Fibroblast of skin of left quadriceps (primary cell): ENCODE measurements at places on chromosomes 3 and 15.
A peak's percentile ranks its signal among the peaks of the same experiment; 100 is the strongest.

- no peak for DNase-seq
These were observed 8.7 kb downstream of the DLG1 start for GRCh38 chr3:197289726-197290125.

DNA sequence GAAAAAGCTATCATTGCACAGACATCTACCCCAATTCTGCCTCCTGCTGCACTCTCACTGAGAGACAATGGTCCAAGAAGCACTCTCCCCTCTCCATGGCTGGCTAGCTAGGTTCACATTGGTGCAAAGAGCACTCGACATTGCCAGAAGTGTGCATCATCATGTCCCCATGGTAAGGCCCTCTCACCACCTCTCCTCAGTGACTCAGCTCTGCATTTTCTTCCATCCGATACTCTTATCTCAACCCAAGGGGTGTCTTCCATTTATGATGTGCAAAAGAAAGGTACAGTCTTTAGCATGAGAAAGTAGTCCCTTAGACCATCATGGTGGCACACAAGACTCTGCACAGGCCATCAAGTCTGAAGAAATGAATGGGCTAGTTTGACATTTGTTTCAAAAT, 14.0 kb downstream of the RPSA start:
- no peak for DNase-seq

- DNase-seq = peak; percentile 14
These were observed 861.3 kb downstream of the ZPLD1 start for GRCh38 chr3:103295974-103296570.

- DNase-seq = peak; percentile 4
These were observed 32.0 kb downstream of the RNF168 start for GRCh38 chr3:196471551-196471950.

- peak; percentile 49 for DNase-seq
These were observed 18.7 kb downstream of the TGM4 start for GRCh38 chr3:44893097-44893496.

- no peak for DNase-seq
These were observed 21.9 kb upstream of the C15orf39 start for GRCh38 chr15:75179746-75180140.

- no peak for DNase-seq
These were observed 56.8 kb upstream of the PEX5L start for GRCh38 chr3:180093535-180093934.

- DNase-seq = no peak
These were observed 74.2 kb upstream of the PROK2 start for GRCh38 chr3:71859123-71859519.

DNA sequence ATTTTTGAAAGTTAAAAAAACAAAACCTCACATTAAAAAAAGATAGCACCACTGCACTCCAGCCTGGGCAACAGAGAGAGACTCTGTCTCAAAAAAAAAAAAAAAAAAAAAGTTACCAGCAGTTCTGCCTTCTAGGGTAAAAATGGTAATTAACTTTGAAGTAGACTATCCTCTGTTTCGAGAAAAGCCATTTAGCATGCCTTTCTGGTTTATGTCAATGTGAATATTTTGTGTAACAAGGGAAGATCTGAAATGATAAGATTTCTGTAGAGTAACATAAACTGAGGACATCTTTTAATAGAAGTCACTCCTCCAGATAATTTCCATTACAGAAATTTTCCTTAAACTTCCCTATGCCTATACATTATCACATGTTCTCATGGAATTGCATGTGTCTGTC, 203.2 kb upstream of the GAP43 start:
- DNase-seq = no peak

- no peak for DNase-seq
These were observed 292.3 kb downstream of the TLE3 start for GRCh38 chr15:69805248-69805953.

GRCh38 chr3:111096487-111097209, 25.0 kb downstream of the NECTIN3 start:
- no peak for DNase-seq

- no peak for DNase-seq
These were observed 191.6 kb upstream of the WNT5A start for GRCh38 chr3:55678546-55679216.

- no peak for DNase-seq
These were observed 166.6 kb upstream of the BHLHE40 start for GRCh38 chr3:4812591-4812990.

DNA sequence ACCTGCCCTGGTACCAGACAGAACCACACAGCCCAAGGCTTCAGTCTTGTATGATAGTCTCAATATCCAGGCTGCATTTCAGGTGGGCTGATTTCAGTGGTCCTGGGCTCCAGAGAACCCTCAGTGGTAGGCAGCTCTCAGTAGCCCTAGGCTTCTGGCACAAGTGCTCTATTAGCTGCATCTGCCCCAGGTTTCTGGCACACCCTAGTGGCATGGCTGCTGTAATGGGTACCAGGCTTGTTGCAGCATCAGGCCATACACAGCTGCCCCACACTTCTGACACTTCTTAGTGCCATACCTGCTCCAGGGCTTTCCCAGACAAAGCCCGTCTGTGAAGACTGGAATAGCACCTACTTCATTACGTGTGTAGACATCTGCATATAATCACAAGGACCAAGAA, 1062.2 kb upstream of the EPHA6 start:
- DNase-seq = no peak

GRCh38 chr15:99433757-99434450, 131.9 kb upstream of the MEF2A start:
- no peak for DNase-seq

DNA sequence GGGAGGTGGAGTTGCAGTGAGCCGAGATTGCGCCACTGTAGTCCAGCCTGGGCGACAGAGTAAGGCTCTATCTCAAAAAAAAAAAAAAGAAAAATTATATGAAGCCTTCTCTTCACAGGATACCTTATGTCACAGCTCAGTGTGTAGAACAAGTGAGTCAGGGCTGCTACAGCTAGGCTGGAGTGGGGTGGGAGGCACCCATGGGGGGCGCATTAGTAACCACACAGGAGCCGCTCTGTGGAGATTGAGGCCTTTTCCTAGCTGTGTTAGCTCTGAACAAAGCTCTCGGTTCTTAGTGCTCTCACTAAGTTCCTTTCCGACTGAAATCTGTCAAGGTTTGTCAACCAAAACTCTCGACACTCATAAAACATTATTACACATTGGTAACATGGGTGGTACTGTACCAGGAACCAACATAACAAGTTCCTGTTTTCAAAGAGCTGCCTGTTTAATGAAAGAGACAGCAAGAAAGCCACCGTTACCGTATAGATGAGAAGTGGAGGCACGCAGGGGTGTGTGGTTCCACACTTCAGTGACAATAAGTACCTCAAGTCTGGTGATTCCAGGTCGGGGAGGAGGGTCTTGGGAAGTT, 4.5 kb downstream of the LRRC31 start:
- no peak for DNase-seq

DNA sequence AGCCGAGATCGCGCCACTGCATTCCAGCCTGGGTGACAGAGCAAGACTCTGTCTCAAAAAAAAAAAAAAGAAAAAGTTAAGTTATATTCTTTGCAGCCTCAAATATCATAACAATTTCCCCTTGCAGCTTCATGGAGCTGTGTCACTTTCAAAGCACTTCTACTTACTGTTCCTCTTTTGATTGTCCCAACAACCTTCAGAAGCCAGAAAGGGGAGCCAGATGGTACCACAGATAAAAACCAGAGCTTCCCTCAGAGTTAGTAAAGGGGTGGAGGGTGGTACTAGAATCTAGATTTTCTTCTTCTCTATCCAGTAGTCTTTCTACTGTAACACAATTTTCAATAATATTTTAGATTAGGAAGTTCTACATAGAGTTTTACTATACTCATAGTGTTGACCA, 188.8 kb downstream of the TAFA4 start:
- DNase-seq = no peak

GRCh38 chr15:70788114-70789049, 25.0 kb upstream of the UACA start:
- no peak for DNase-seq
